ENCODE measurements at places on chromosomes 5 and 9.

GRCh38 chr5:8366266-8366665 lies 497.3 kb downstream of the MTRR start:
- H3K4me1 ChIP-seq = no peaks in the 10 kb centered on the region
- no peak for DNase-seq
- no peaks in the 10 kb centered on the region for H3K27me3 ChIP-seq
- H3K36me3 ChIP-seq = no peaks in the 10 kb centered on the region

DNA sequence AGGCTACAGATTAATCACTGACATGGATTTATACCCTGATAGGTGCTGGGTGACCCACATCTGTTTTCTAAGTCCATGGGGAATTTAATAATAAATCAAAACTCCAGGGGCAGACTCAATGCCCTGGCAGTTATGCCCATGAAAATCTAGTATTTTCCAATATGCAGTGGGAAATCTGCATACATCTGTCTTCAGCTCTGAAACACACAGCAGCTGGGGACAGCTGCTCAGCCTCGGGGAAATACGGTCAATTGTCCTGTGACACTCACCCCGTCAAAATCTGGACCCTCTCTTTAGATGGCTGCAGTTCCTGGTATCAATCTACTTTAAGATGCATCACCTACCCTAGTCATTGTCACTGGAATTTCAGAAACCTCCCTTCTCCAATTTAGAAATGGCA lies 12.7 kb upstream of the C1QTNF3 start:
- DNase-seq = no peak
- H3K27ac ChIP-seq = no peak overlapping the region
- H3K4me1 ChIP-seq = peaks cover 16% of the 10 kb centered on the region
- H3K27me3 ChIP-seq = no peaks in the 10 kb centered on the region
- no peak overlapping the region for H3K4me3 ChIP-seq

GRCh38 chr9:76725011-76725546 lies 39.2 kb upstream of the PCA3 start:
- no peaks in the 10 kb centered on the region for H3K4me1 ChIP-seq
- no peaks in the 10 kb centered on the region for H3K36me3 ChIP-seq
- H3K27me3 ChIP-seq = no peaks in the 10 kb centered on the region
- DNase-seq = no peak

DNA sequence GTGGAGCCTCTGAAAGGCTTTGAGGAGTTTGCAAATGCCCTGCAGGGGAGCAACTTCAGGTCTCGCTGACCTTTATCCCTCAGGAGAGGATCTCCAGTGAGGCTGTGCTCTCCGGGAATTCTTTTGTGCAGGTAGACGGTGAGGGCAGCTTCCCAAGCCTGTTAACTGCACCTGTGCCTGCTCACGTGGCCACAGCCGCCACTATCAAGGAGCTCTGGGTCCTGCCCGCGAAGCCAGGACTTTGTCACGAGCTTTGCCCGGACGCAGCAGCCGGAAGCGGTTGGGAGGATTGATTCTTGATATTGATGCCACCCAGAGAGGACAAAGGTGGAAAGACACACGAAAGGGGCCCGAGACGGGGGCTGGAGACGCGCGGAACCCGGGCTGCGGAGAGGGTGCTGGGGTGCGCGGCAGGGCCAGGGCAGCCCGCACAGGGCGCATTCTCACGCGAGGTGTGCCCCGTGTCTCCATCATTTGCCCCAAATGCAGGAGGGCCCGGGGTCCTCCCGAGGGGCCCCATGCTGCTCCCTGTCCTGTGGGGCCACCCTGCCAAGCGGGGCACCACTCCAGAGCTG lies 18.2 kb downstream of the SLC9A3 start:
- no peaks in the 10 kb centered on the region for H3K4me1 ChIP-seq
- H3K27ac ChIP-seq = no peak overlapping the region
- no peak overlapping the region for H3K4me3 ChIP-seq
- peaks cover 12% of the 10 kb centered on the region for H3K27me3 ChIP-seq

- no peaks in the 10 kb centered on the region for H3K36me3 ChIP-seq
- no peaks in the 10 kb centered on the region for H3K4me1 ChIP-seq
- no peak overlapping the region for H3K4me3 ChIP-seq
- DNase-seq = no peak
Measured at GRCh38 chr9:37104183-37104889, 16.0 kb upstream of the ZCCHC7 start.

- no peaks in the 10 kb centered on the region for H3K27me3 ChIP-seq
- no peak overlapping the region for H3K4me3 ChIP-seq
- peaks cover 12% of the 10 kb centered on the region for H3K4me1 ChIP-seq
- no peaks in the 10 kb centered on the region for H3K36me3 ChIP-seq
- DNase-seq = no peak
Measured at GRCh38 chr5:169146158-169146557, 154.8 kb downstream of the SLIT3 start.

- no peaks in the 10 kb centered on the region for H3K27me3 ChIP-seq
- no peaks in the 10 kb centered on the region for H3K36me3 ChIP-seq
- H3K27ac ChIP-seq = no peak overlapping the region
Measured at GRCh38 chr5:36417668-36418067, 116.0 kb upstream of the RANBP3L start.

DNA sequence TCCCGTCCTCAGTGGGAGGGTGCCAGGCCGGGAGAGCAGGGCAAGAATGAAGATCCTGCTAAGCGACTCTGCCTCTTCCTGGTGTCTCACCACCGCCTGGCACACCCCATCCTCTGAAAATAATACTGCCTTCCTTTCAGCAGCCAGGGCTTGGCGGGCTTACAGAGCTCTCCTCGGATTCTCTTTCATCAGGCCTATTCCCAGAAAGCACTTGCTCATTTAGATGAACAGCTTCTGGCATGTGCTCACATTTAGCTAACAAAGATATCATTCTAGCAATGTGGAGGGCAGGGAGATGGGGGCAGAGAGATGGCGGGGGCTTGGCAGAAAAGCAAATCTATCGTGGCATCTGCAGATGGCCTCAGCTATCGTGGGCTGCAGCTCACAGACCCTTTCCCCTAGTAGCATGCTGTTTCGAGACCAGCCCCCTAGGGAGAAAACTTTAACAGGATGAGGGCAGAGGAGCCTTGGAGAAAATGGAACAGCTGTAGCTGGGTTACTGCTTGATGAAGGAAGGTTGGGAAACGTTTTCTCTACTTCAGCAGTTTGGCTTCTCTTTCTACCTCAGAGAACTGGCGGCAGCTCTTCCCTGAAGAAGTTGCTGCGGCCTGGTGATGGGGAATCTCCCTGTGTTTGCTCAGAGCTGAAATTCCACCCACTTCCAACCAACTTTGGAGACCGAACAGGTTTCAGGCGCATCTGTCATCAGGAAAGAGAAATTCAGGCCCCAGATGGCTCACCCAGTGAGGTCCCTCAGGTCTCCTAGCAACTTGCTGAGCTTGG lies 102.1 kb downstream of the TMEM174 start:
- no peak overlapping the region for H3K27ac ChIP-seq
- no peak for DNase-seq
- no peak overlapping the region for H3K4me3 ChIP-seq
- H3K27me3 ChIP-seq = peaks cover 75% of the 10 kb centered on the region
- H3K36me3 ChIP-seq = no peaks in the 10 kb centered on the region

GRCh38 chr9:134630861-134631260 lies 10.7 kb upstream of the COL5A1 start:
- H3K4me1 ChIP-seq = no peaks in the 10 kb centered on the region
- H3K36me3 ChIP-seq = no peaks in the 10 kb centered on the region
- no peak overlapping the region for H3K4me3 ChIP-seq
- no peaks in the 10 kb centered on the region for H3K27me3 ChIP-seq

- H3K27ac ChIP-seq = no peak overlapping the region
- no peak for DNase-seq
- H3K4me1 ChIP-seq = no peaks in the 10 kb centered on the region
- no peak overlapping the region for H3K4me3 ChIP-seq
- H3K27me3 ChIP-seq = no peaks in the 10 kb centered on the region
- H3K36me3 ChIP-seq = no peaks in the 10 kb centered on the region
Measured at GRCh38 chr9:20397348-20397747, 225.0 kb downstream of the MLLT3 start.

- peaks cover 15% of the 10 kb centered on the region for H3K27me3 ChIP-seq
- H3K27ac ChIP-seq = no peak overlapping the region
- no peaks in the 10 kb centered on the region for H3K4me1 ChIP-seq
- no peak for DNase-seq
- no peak overlapping the region for H3K4me3 ChIP-seq
Measured at GRCh38 chr5:178189433-178189832, 2.3 kb upstream of the GMCL2 start.

DNA sequence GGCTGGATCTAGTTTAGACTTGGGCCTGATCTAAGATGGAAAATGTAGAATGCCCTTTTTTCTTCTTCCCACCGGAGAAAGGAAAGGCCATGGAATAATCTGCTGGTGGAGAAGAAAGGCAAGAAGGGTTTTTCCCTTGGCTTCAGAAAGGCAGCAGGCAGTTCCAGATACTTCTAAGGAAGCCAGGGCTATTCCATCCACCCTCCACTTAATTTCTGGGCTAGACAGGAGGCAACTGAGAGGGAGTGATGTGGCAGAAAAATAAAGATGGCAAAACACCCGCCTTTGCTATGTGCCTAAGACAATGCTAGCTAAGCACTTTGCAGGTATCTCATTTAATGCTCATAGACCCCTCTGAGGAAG lies 9.9 kb downstream of the MYOZ3 start:
- no peak overlapping the region for H3K27ac ChIP-seq
- H3K4me1 ChIP-seq = peaks cover 26% of the 10 kb centered on the region
- no peak for DNase-seq
- no peaks in the 10 kb centered on the region for H3K36me3 ChIP-seq
- no peaks in the 10 kb centered on the region for H3K27me3 ChIP-seq

GRCh38 chr9:23611869-23612268 lies 214.2 kb downstream of the ELAVL2 start:
- no peak overlapping the region for H3K27ac ChIP-seq
- no peak overlapping the region for H3K4me3 ChIP-seq
- no peak for DNase-seq
- no peaks in the 10 kb centered on the region for H3K36me3 ChIP-seq
- H3K4me1 ChIP-seq = no peaks in the 10 kb centered on the region
- H3K27me3 ChIP-seq = no peaks in the 10 kb centered on the region

GRCh38 chr5:90644132-90644531 lies 85.5 kb downstream of the ADGRV1 start:
- no peaks in the 10 kb centered on the region for H3K36me3 ChIP-seq
- H3K4me1 ChIP-seq = no peaks in the 10 kb centered on the region
- H3K4me3 ChIP-seq = no peak overlapping the region
- no peaks in the 10 kb centered on the region for H3K27me3 ChIP-seq
- no peak for DNase-seq

DNA sequence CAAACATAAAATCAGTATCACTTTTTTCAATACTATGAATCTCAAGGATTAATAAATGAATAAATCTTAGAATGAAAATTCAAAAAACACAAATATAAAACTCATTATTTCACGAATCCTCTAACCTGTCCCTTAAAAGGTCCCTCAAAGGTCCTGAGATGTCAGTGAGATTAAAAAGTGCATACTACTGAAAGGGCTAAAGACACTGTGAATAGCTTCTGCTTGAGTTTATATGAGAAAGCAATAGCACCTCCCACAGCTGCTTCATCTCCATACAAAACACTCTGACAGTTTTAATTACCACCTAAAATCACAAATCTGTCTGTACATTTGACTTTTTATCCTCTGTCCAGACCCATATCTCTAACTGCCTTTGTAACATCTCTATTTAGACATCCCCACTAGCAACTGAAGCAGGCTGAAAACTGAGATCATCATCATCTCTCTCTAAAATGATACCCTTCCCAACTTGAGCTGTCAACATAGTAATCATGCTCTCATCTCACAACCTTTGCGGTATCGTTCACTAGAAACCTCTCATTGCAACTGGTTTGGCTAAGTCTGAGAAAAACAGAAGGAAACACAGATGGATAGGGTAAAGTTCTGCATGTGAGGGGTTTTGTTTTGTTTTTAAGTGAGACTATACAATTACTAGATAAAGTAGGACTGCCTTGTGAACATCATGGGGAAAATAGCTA lies 56.3 kb downstream of the TBCA start:
- no peaks in the 10 kb centered on the region for H3K4me1 ChIP-seq
- H3K27me3 ChIP-seq = no peaks in the 10 kb centered on the region
- no peak overlapping the region for H3K27ac ChIP-seq
- H3K4me3 ChIP-seq = no peak overlapping the region

GRCh38 chr9:129607027-129607387 lies 13.9 kb downstream of the C9orf50 start:
- no peaks in the 10 kb centered on the region for H3K27me3 ChIP-seq
- no peak for DNase-seq
- H3K4me1 ChIP-seq = peaks cover 51% of the 10 kb centered on the region
- H3K4me3 ChIP-seq = no peak overlapping the region
- no peaks in the 10 kb centered on the region for H3K36me3 ChIP-seq

DNA sequence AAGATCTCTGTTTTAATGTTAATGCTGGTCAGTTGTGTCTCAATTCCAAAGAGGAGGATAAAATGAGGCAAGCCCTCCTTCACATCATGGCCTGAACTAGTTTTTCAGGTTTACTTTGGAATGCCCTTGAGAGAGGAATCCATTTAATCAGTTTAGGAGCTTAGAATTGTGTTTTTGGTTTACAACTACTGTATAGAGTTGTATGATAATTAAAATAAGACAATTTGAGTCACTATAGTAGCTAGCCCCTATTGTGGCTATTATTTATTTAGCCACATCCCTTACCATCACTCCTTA lies 107.8 kb upstream of the PRLR start:
- no peaks in the 10 kb centered on the region for H3K4me1 ChIP-seq
- no peak overlapping the region for H3K27ac ChIP-seq
- no peak overlapping the region for H3K4me3 ChIP-seq
- no peaks in the 10 kb centered on the region for H3K36me3 ChIP-seq
- no peak for DNase-seq
- H3K27me3 ChIP-seq = no peaks in the 10 kb centered on the region

- H3K36me3 ChIP-seq = no peaks in the 10 kb centered on the region
- peaks cover 6% of the 10 kb centered on the region for H3K27me3 ChIP-seq
- no peak overlapping the region for H3K27ac ChIP-seq
- H3K4me1 ChIP-seq = no peaks in the 10 kb centered on the region
- DNase-seq = no peak
Measured at GRCh38 chr5:146428658-146429057, 18.5 kb upstream of the TCERG1 start.

DNA sequence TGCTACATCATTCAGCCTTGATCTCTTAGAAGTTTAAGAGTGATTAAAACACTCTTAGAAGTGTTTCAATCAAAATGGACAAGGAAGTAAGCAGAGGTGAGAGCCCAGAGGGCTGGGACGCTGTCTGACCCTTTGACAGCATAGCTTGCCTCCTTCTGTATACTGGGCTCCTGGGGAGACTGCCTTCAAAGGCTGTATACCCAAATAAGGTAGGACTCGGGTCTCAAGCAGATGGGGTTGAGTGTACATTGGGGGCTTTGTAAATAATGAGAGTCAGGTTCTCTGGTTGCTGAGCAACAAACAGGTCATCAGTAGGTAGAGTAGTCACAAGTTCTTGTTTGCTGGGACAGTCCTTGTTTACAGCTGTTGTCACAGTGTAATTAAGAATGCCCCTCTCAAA lies 97.1 kb downstream of the PJA2 start:
- no peak for DNase-seq
- no peaks in the 10 kb centered on the region for H3K4me1 ChIP-seq
- no peaks in the 10 kb centered on the region for H3K27me3 ChIP-seq
- H3K4me3 ChIP-seq = no peak overlapping the region
- H3K27ac ChIP-seq = no peak overlapping the region

DNA sequence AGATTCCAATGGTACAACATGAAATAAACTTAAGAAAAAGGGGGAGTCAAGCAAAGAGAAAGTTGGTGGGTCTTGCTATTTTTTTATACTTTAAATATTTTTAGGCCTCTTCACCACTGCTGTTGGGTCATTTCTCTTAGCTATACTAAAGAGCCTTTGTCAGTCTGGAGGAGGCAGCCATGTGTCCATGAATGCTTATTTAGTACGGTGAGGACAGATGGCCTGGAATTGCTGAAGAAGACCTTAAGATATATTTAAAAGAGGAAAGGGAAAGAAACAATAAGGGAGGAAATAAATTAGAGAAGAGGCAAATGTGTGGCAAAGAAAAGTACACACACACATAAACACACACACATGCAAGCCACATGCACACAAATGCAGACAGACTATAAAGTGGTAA lies 560.5 kb upstream of the MEF2C start:
- H3K27me3 ChIP-seq = no peaks in the 10 kb centered on the region
- H3K36me3 ChIP-seq = no peaks in the 10 kb centered on the region
- no peak for DNase-seq
- H3K4me3 ChIP-seq = no peak overlapping the region
- peaks cover 13% of the 10 kb centered on the region for H3K4me1 ChIP-seq

All from heart left ventricle (tissue), 16 donors.